ENCODE measurements at places on chromosomes 1 and 21.

DNA sequence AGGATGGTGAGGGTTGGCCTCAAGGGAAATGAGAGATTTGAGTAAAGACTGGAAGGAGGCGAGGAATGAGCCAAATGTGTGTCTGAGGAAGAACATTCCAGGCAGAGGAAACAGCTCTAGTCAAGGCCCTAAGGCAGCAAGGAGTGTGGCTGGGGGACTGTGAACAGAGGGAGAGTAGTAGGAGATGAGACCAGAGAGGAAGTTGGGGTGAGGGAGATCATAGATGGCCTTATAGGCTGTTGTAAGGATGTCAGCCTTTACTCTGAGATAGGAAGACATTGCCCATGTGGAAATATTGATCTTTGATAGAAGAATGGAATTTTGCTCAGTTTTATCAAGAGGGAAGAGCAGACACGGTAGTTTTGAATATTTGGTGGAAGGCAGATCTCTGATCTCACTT is 55.2 kb upstream of the ARTN start:
- DNase-seq, result no peak

- no peak for DNase-seq
Observed at GRCh38 chr1:57637155-57637554, 213.3 kb upstream of the DAB1 start.

DNA sequence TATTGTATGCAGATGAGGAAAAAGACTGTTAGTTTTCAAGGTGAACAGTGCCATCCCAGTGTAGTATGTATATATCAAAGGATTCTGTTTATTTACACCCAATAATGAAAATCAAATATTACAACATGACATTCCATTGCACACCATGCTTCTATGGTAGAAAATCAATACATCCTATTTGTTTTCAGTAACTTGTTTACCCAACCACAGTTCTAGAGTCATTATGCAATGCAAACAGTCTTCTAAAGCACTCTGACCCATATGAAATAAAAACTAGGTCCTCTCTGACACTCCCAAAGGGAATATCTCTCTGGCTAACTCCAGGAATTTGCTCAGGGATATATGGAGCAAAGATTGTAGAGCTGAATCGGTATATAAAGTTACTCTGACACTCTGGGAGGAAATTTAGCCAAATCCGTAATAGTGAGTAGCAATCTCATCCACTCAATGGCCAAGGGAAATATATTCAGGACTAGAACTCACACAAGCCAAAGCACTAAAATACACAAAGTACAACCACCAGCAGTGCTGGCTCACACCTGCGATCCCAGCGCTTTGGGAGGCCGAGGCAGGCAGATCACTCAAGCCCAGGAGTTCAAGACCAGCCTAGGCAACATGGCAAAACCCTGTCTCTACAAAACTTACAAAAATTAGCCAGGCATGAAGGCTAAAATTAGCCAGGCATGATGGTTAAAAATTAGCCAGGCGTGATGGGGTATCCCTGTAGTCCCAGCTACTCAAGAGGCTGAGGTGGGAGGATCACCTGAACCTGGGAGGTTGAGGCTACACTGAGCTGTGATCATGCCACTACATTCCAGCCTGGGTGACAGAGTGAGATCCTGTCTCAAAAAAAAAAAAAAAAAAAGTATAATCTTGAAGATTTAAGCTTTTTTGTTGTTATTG is 75.2 kb downstream of the RERE start:
- DNase-seq, result no peak

DNA sequence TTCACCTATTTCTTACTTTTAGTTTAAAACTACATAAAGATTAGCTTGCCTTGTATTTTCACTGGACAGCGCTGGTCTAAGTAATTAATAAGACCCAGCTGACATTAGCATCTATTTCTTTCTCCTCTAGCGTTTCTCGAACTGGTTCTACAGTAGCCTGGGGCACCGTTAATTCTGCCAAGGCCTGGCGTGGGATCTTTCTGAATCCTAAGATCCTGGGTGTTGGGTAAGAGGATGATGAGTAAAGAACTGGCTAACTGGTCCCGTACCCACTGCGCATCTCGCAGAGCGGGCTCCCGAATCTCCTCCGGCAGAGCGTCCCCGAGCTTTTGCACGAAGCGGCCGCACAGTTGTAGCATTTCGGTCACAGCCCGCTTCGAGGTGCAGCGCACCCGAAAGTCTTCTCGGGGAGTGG is 309 bp downstream of the NSL1 start:
- no peak for DNase-seq

GRCh38 chr1:2382621-2383361 is 8.6 kb downstream of the MORN1 start:
- peak; percentile 55 for DNase-seq

GRCh38 chr1:175936736-175937135 is 193.3 kb upstream of the TNR start:
- no peak for DNase-seq

DNA sequence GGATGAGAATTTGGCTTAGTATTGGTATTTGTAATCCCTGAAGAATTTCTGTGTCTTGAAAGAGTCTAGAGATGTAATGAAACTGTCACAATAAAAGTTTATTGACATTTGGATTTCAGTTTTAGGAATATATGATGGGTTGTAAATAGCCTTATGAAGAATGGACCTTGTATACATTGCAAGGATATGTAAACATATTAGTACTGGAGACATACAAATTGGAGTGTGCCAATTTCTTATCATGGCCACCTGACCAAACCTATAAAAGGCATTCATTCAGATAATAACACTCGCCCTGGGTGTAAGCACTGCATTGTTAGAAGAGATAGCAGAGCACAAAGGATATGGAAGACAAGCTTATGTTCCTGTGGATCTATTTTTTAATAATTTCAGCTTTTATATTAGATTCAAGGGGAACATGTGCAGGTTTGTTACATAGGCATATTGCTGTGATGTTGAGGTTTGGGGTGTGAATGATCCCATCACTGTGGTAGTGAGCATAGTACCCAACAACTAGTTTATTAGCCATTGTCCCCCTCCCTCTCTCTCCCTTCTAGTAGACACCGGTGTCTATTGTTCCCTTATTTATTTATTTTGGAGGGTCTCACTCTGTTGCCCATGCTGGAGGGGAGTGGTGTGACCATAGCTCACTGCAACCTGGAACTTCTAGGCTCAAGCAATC is 8.6 kb downstream of the S1PR1 start:
- DNase-seq, result no peak

GRCh38 chr1:216653001-216653400 is 70.2 kb downstream of the ESRRG start:
- no peak for DNase-seq

DNA sequence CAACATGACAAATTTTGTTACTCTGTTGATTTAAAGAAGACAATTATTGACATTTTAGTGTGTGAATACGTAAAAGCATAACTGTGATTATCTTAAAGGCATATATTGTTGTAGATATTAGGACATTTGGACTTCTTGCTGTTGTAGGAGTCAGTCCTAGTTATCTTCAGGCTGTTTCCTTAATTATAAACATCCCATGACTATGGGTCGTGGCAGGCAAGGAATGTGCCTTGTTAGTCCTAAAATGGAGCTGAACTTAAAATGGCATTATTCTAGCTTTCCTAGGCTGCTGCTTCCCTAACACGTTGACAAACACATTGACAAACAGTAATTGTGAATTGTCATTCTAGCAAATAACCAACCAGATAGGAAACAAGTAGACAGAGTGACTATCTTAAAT is 4.4 kb upstream of the MPZL1 start:
- DNase-seq, result no peak

GRCh38 chr1:19028546-19029129 is 72.2 kb upstream of the IFFO2 start:
- DNase-seq, result no peak

DNA sequence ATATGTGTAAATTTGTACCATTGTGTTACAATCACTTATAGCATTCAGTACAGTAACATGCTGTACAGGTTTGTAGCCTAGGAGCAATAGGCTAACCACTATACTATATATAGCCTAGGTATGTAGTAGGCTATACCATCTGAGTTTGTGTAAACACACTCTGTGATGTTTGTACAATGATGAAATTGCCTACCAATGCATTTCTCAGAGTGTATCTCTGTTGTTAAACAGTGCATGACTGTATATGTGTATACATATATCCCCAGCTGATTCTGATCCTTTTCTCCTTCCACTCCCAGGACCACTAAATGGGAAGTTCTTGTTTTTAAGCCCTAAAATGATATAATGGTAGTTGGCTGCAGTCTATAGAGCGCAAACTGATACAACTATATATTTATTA is 7.8 kb downstream of the GNPAT start:
- DNase-seq, result no peak

DNA sequence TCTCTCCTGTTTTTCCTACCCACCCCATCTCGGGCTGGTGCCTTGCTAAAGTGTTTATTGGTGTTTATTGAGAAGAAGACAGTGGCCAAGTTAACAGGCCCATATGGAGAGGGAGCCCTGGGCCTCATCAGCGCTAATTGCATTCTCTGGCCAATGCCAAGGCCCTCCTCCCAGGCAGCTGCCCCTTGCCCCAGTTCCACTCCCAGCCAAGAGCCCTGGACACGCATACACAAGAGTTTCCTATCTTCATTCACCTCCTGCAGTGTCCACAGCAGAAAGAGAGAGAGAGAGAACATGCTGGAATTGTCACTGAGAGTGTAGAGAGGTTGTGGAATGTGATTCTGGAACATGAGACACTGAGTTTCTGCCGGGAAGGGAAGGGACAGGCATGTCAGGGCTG is 25.4 kb upstream of the VWA5B1 start:
- no peak for DNase-seq

GRCh38 chr1:111561328-111561727 is 57.9 kb upstream of the ADORA3 start:
- no peak for DNase-seq

GRCh38 chr21:31289702-31290101 is 54.4 kb downstream of the TIAM1 start:
- no peak for DNase-seq

GRCh38 chr1:171141688-171142415 is 43.2 kb upstream of the FMO2 start:
- no peak for DNase-seq
